Stimulated activated CD4-positive, alpha-beta T cell treated with anti-CD3 and anti-CD28 coated beads, Interleukin-1b, Interleukin-23, amount 100 ng/mL, for 24 hours (primary cell): ENCODE measurements at places on chromosomes 13 and 19.

GRCh38 chr13:41008349-41008980, 10.7 kb downstream of the ELF1 start:
- no peak for DNase-seq

DNA sequence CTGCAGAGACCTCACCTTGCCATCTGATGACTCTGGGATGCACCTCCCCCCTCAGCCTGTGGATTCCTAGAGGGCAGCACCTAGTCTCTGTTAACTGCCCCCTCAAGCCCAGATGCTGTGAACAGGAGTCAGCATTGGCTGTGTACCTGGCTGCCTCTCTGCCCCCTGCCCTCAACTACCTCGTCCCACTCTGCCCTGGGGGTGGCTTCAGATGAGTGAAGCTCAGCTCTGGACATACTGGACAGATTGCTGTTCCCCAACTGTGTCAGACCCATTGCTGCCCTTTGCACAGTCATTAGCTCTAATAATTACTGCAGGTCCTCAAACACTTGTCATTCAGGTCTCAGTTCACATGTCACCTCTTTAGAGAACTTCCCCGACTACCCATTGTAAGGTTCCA, 182.1 kb upstream of the TSHZ3 start:
- no peak for DNase-seq

DNA sequence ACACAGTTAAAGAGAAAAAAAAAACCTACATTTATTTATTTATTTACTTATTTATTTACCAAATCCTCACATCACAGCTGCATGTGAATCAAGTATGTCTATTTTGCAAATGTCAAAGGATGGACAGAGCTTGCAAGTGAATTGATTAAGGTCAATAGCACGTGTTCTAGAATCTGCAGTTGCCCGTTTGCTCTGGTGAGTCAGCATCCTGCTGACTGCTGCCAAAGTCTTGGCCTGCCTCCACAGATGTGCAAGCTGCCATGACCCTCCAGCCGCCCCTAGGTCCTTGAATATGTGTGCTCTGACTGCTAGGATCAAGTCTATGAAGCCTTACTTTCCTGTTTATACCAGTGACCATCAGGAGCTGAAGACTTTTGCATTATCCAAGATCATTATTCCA, 320.6 kb downstream of the GPC5 start:
- DNase-seq: no peak

- no peak for DNase-seq
Observed at GRCh38 chr13:99151516-99151915, 49.1 kb upstream of the UBAC2 start.

GRCh38 chr19:41325947-41326706, 16.2 kb downstream of the CCDC97 start:
- DNase-seq: no peak
